Central memory CD4-positive, alpha-beta T cell (primary cell): ENCODE measurements at places on chromosomes 7 and 10.

GRCh38 chr10:110600487-110601101, 33.1 kb downstream of the SMC3 start:
- peak; percentile 40 for DNase-seq

DNA sequence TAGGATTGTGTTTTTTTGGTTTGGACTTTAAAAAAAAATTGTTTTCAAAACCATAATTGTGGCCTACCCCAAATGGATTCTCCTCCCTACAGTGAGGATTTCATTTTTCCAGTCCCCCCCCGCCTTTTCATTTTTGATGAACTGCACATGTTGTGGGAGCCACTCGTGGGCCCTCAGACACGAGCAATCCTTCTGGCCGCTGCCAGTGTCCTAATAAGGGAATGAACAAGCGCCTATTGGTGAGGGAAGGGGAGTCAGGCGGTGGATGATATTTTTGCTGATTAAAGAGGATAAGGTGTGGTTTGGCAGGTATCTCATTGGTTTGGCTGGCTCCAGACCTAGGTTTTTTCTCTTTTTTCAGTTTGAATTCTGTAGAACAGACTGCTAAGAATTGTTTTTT, 78.7 kb upstream of the AGBL3 start:
- no peak for DNase-seq

- DNase-seq = peak; percentile 40
Observed at GRCh38 chr10:70093335-70093944, 39.2 kb downstream of the AIFM2 start.

GRCh38 chr7:45217358-45217757, 59.8 kb downstream of the RAMP3 start:
- no peak for DNase-seq

GRCh38 chr7:311796-312195, 21.8 kb downstream of the FOXL3 start:
- no peak for DNase-seq

DNA sequence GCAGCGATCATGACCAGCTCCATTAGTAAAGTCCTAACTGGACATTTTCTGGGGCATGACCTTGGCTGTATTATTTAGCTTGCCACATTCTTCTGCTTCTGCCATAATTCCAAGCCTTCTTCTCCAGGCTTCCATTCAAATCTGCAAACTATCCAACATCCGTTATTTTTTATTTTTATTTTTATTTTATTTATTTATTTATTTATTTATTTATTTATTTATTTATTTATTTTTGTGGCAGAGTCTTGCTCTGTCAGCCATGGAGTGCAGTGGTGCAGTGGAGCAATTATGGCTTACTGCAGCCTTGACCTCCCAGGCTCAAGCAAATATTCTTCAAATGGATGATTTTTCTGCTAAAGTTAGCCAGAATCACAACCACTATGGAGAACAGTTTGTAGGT, 187.2 kb upstream of the CDK1 start:
- DNase-seq = no peak

GRCh38 chr10:89426230-89426868, 12.0 kb downstream of the IFIT5 start:
- peak; percentile 30 for DNase-seq

DNA sequence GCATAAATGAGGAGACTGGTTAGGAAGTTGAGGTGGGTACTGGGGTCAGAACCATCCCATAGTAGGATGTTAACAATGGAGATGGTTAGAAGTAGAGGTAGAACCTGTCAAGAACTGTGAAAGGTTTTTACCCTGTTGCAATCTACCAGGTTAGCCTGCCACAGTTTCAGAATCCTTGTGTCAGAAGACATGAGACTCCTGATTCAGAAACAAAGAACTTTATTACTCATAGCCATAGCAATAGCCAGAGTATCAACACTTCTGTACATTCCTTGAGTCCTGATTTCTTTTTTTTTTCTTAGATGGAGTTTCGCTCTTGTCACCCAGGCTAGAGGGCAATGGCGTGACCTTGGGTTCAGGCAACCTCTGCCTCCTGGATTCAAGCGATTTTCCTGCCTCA, 200.9 kb downstream of the GRM3 start:
- DNase-seq = no peak

DNA sequence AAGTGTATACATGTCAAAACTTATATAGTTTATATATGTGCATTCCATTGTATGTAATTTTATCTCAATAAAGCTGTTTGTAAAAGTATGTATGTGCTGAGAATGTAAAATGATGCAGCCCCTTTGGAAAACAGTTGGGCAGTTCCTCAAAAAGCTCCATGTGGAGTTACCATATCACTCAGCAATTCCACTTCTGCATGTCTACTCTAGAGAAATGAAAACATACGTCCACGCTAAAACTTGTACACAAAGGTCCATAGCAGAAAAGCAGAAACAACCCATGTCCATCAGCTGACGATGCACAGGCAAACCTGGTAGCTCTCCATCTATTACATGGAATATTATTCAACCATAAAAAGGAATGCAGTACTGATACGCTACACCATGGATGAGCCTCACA, 8.3 kb upstream of the RGS10 start:
- DNase-seq = no peak
